ENCODE measurements at places on chromosomes 4 and X. TPM values are rescaled to one million over a fixed set of nuclear protein-coding genes. Genes with fewer than 3 reads are reported as not detected.

MUC7 gene
- total RNA-seq = not detected

DNA sequence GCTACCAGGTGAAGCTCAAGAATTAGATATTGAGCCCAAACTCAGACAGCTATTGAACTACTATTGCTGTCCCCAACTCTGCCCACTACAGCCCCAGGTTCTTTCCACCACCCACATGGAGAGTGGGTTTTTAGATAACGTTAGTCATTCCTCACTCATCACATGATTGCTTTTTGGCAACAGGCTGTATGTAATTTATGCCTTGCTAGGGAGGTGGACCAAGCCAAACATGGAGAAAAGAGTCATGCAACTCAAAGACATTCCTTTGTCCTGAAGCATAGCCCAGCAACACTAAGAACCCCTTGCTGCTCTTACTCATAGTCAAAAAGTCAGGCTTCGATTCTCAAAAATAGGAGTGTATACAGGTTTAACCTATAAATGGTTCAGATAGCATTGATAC lies 275.9 kb upstream of the VCX3A start:
- no peak for DNase-seq

DNA sequence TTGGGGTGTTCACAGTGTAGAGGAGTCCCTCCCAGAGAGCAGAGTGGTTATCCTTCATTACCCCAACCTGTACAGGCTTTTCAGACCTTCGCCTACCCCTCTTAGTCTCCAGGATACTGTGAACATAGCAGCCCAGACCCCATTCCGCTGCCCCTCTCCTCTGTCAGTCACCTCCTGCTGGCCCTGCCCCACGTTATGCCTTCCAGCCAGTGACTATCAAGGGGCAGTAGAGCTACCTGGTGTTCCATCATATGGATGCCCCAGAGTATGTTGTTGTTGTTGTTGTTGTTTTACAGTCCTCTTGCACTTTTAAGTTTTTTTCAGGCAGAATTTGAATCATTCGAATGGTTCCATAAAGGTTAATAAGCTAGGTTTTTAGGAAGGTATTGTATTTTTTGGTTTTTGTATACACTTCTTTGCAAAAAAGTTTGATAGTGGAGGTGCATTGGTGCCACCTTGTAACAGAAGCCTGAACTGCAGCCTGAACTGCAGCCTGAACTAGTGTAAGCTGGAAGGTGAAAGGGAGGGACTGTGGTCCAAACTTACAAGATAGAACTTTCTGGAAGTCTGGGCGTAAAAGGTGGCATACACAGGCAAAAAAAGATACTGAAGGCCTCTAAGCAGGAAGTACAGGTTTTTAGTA lies 101.4 kb upstream of the RAB40AL start:
- no peak for DNase-seq

DNA sequence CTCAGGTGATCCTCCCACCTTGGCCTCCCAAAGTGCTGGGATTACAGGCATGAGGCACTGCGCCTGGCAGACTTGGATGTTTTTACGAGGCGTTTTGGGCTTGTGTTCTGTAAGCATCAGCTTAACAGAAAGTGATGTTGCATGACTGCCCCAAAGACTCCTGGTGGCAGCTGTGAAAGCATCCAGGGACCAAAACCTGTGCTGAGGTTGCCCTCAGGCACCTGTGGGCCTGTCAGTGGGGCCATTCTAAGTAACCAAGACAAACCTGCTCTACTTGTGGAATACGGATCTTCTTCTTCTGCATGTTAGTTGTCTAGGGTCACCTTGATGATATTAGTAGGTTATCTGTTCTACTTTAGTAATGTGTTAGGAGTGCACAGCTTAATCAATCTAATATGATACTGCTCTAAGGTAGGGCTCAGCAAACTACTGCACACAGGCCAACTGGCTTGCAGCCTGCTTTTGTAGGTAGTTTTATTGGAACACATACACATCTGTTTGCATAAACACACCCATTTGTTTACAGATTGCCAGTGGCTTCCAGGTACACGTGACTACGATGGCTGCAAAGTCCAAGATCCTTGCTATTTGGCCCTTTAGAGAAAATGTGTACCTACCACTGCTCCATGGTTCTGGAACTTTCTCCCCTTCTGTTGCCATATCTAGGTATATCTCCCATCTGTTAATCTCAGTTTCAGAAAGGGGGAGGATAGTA lies 136.7 kb downstream of the GPR143 start:
- DNase-seq = no peak

DNA sequence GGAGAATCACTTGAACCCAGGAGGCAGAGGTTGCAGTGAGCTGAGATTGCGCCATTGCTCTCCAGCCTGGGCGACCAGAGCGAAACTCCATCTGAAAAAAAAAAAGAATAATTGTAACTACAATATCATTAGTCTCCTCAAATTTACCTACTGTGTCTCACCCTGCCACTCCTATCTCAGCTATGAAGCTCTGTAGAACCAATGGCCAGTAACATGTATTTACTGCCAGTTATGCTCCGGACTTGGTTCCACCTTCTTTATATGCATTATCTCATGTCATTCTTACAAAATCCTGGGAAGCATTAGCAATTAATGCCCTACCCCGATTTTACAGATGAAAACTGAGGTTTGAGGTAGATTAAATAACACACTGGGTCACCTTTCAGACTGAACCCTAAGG lies 7.0 kb upstream of the FAT1 start:
- no peak for DNase-seq

DNA sequence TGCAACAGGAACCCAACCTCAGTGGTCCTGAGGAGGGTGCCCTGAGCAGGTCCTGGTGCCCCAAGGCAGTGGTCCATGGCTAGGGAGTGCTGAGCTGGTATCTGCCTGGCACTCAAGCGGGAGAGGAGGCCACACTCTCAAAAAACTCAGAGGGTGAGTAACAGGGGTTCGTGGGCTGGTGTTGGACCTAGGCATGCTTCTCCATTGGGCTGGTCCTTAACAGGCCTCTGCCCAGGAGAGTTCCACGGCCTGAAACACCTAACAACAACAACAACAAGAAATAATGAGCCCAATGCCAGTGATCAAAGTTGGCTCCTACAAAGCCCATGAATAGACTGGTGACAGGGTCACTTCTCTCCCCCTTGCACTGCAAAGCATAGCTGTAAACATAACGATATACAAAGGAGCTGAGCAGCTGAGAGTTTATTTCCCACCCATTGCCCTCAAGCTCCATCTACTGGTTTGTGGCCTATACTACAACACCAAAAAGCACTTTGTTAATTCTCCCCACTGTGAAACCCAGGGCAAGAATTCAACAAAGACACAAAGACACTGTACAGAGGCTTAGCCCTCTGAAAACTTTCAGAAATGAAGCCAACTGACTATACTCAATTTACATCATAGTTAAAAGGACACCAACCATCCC lies 736.1 kb upstream of the ADGRL3 start:
- DNase-seq = no peak

GRCh38 chr4:144705601-144706590 lies 59.9 kb downstream of the HHIP start:
- no peak for DNase-seq

DNA sequence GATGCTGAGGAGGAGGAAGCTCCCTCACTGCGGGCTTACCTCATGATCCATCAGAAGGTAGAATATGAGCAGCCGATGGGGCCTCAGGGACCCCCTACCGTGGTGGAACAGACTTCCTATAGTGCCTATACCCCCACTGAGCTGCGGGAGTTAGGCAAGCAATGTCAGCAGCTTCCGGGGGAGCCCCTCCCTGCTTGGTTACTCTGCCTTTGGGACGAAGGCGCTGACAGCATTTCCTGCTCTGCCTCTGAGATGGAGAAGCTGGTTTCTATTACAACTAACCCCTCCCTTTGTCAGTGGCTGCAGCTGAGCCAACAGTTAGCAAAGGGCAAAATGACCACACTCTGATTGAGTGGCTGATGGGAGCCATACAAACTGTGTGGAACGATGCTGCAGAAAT lies 430.7 kb downstream of the IDS start:
- DNase-seq = no peak

MGAT4D gene
- not detected for total RNA-seq

DNA sequence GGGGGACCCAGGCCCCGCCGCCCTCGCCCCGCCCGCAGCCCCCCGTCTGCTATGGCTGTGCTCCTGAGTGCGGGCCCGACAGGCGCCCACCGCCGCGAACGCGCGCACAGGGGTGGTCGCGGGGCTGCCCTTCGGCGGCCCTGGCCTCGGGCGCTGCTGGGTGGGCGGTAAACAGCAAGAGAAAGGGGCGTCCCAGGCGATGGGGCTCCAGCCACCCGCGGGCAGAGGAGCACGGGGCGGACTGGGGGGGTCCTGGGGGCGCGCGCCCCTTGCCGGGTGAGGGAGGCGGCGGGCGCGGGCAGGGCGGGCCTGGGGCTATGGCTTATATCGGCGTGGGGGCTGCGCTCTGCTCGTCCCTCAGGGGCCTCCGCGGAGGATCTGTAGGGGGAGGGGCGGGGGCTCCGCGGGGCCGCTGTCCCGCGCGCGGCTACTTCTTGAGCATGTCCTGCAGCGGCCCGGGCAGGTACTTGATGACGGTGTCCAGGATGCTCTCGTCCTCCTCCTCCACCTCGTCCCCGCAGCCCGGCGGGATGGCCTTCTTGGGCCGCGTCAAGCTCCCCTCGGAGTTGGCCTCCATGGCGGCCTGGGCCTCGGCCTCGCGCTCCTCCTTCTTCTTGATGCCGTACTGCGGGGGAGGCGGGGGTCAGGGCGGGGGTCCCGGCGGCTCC lies 39.7 kb downstream of the CPLX1 start:
- no peak for DNase-seq

DNA sequence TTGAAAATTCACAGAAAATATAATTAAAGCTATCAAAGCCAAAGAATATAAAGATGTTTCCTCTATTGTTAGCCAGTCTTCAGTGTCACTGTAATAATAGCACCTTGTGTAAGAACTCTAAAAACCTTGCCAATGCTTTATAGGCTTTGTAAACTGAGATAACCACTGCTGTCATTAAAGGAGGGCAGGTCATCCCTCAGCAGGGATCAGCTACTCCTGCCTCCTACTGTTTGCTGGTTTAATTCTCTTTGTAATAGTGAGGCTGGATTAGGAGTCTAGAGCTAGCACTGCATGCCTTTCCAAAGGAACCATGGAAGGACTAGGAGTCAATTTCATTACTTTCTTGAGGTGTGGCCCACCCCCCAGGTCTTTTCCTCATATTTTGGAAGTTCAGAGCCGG lies 46.2 kb downstream of the FHIP1A start:
- no peak for DNase-seq

DNA sequence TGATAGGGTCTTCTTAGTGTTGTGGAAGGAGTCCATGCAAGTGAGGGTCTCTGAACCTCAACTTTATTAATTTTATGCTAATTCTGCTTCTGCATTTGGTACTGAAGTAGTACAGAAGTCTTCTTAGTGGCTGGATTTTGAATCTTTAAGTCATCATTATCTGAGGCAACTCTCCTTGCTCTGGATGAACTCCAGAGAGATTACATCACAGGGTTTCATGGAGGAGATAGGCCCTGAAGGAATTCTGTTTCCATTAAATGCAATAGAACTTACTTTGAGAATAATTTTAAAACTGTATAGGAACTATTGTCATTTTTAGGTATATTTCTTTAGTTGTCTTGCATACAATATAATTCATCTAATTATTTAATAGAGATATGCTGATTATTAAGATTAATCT lies 451.2 kb downstream of the FAT4 start:
- no peak for DNase-seq

PRKG2 gene
- 0.10 TPM for total RNA-seq

DNA sequence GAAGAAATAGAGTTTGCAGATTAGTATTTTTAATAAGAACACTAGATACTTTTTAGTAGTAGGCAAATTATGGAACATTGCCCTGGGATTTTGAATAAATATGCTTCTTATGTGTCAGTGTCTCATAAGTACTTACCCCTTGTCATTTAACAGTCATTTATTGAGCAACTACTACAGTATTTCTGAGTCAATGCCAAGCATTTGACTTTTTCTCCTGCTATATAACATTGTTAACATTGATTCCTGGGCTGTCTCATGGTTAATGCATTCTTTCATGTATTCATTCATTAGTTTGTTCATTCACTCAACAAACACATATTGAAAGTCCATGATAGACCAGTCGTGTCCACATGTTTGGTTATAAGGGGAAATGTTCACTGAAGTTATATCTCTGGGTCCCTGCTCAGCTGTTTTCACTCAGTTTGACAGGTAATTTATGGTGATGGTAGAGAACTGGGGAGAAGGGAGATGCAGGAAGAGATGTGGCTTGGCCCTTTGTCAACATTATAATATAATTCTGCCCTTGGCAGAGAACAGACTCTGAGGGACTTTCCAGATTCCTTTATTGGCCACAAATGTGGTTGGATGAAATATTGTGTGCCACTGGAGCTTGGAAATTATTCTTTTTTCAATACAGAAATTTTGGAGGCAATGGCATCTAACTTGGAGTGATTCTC lies 49.8 kb downstream of the OSTC start:
- no peak for DNase-seq

GRCh38 chrX:10783451-10783995 lies 163.1 kb upstream of the MID1 start:
- DNase-seq = no peak

GRCh38 chr4:72463724-72464123 lies 105.3 kb downstream of the ADAMTS3 start:
- no peak for DNase-seq

ZNF280C gene
- 4.1 TPM for total RNA-seq

- no peak for DNase-seq
Observed at GRCh38 chr4:174600391-174600790, 78.1 kb upstream of the HPGD start.

SSX4B gene
- total RNA-seq = not detected

CDS1 gene
- not detected for total RNA-seq

DNA sequence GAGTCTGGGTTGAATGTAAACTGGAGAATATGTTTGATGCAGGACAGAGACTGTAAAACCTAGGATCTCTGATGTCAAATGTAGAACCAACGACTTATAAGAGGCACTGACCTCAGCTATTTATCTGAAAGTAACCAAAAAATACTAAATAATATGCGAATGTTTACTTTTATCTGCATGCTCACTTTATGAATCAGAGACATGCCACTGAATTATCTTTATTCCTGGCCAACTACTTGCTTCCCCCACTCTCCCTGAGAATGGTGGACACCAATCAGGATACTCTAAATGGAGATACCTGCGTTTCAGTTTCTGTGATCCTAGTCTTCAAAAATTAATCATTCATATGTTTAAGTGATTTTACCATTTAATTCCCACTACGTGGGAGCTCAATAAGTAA lies 1038.4 kb upstream of the PABPC4L start:
- no peak for DNase-seq

DNA sequence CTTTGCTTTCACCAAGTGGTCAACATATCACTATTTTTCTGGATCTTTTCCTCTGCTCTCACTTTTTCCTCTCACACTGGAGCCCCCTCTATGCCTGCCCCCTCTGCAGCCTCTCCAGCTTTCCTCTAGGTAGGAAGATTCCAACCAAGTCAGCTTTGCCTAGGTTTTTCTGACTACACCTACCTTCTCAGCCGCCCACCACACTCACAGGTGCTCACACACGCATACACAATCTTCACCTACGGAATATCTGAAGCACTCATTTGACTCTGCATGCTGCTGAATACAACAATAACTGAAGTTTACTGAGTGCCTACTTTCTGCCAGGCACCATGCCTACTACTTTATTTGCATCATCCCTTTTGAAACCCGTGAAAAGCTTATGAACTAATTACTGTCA lies 328.0 kb downstream of the PPP3CA start:
- DNase-seq = no peak
